ENCODE measurements at places on chromosomes 2 and 18. TPM values are rescaled to one million over a fixed set of nuclear protein-coding genes. Genes with fewer than 3 reads are reported as not detected.

GRCh38 chr2:124437811-124438210 is 412.7 kb downstream of the CNTNAP5 start:
- no peaks in the 10 kb centered on the region for H3K27me3 ChIP-seq
- no peaks in the 10 kb centered on the region for H3K36me3 ChIP-seq
- no peak overlapping the region for H3K4me3 ChIP-seq
- DNase-seq: peak; percentile 17
- no peak overlapping the region for H3K27ac ChIP-seq

DNA sequence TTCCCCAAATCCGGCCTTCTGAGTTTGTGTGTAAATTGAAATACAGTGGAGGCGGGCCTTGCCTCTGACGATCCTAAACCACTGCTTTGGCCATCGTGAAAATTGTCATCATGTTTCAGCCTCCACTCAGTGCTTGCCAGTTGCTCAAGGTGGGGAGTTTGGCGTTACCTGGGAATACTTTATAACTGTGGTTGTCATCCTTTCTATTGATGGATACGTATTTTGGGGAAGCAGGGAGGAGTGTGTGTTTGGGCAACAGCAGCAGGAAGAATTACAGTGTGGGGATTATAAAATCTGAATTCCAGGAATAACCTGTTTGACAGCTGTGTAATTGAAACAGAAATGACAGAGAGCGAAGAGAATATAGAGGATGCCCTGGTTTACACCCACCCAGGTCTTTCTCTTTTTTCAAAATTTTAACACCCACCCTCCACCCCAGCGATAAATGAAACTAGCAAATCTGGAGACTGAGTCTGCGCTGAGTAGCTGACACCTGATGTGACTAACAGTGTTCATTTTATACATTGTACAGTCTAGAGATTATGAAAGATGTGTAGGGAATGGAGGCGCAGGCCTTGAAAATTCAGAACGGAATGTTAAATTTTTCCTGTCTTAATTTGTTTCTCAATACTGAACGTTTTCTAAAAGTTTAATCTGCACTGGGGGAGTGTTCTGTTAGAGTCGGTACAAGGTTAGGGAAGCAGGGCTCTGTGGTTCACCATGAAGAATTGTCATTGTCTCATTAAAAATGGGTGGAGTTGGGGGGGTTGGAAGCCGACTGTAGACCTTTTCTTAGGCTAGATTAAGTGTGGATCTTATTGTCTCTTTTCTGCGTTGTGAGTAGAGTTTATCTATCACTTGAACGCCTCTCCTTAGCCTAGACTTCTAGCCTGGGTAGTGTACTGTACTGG is 1.6 kb downstream of the MAP4K4 start:
- DNase-seq: peak; percentile 25
- H3K36me3 ChIP-seq: no peaks in the 10 kb centered on the region
- no peaks in the 10 kb centered on the region for H3K27me3 ChIP-seq
- H3K4me3 ChIP-seq: peak overlapping the region; percentile 54
- peak overlapping the region; percentile 78 for H3K27ac ChIP-seq

- peaks cover 5% of the 10 kb centered on the region for H3K27me3 ChIP-seq
- no peaks in the 10 kb centered on the region for H3K4me1 ChIP-seq
- no peak overlapping the region for H3K27ac ChIP-seq
- H3K4me3 ChIP-seq: no peak overlapping the region
These were observed 86.6 kb upstream of the EPC2 start for GRCh38 chr2:148557844-148558436.

GRCh38 chr2:30127016-30127893 is 19.6 kb upstream of the YPEL5 start:
- no peak for DNase-seq
- no peaks in the 10 kb centered on the region for H3K36me3 ChIP-seq
- no peak overlapping the region for H3K27ac ChIP-seq
- H3K27me3 ChIP-seq: no peaks in the 10 kb centered on the region
- H3K4me3 ChIP-seq: no peak overlapping the region

DNA sequence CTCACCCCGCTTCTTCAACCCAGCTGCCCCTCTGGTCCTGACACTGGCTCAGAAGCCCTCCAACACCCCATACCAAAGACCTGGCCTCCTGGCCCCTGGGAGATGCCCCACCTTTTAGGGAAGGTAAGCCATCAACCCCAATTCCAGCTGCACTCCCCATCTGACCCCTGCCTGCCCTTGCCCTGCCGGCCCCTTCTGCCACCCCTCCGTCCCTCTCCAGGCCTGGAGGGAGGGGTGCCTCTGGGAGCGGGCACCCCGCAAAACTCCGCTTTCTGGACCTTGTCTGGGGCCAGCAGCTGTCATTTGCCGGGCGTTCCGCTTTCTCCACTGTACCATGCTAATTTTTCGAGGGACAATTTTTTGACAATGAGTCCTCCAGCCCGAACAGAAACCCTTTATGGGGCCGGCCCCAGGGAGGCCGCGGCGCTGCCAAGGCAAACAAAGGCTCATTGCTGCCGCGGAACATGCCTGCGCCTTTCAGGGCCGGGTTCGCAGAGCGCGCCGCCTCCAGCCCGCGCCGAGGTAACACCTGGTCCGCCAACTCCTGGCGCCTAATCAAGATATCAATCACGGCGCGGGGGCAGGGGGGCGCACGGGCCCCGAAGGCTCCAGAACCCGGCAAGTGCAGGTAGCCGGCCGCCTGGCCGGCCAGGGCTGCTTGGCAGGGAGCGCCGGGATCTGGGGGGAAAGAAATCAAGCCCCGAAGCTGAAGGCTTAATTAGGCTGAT is 96.0 kb downstream of the INHBB start:
- peak overlapping the region; percentile 45 for H3K27ac ChIP-seq
- H3K4me3 ChIP-seq: peak overlapping the region; percentile 13
- no peaks in the 10 kb centered on the region for H3K36me3 ChIP-seq
- DNase-seq: peak; percentile 25
- H3K4me1 ChIP-seq: peaks cover 3% of the 10 kb centered on the region

- H3K27me3 ChIP-seq: no peaks in the 10 kb centered on the region
- no peak overlapping the region for H3K4me3 ChIP-seq
- DNase-seq: peak; percentile 52
- H3K4me1 ChIP-seq: peaks cover 20% of the 10 kb centered on the region
These were observed 45.1 kb downstream of the COX7A2L start for GRCh38 chr2:42315844-42316470.

- no peak overlapping the region for H3K27ac ChIP-seq
- no peak for DNase-seq
- H3K27me3 ChIP-seq: no peaks in the 10 kb centered on the region
- no peak overlapping the region for H3K4me3 ChIP-seq
- H3K4me1 ChIP-seq: no peaks in the 10 kb centered on the region
- no peaks in the 10 kb centered on the region for H3K36me3 ChIP-seq
These were observed 11.2 kb downstream of the KIAA2012 start for GRCh38 chr2:202084265-202084664.

THSD7B gene
- total RNA-seq: 0.44 TPM

RTP5 gene
- total RNA-seq: 0.10 TPM

SMYD1 gene
- total RNA-seq: 0.06 TPM
